ENCODE measurements at places on chromosomes 6 and 20.

GRCh38 chr6:148599967-148600426 lies 146.8 kb upstream of the UST start:
- DNase-seq: no peak

- no peak for DNase-seq
Observed at GRCh38 chr6:66970373-66970772, 1263.3 kb upstream of the EYS start.

DNA sequence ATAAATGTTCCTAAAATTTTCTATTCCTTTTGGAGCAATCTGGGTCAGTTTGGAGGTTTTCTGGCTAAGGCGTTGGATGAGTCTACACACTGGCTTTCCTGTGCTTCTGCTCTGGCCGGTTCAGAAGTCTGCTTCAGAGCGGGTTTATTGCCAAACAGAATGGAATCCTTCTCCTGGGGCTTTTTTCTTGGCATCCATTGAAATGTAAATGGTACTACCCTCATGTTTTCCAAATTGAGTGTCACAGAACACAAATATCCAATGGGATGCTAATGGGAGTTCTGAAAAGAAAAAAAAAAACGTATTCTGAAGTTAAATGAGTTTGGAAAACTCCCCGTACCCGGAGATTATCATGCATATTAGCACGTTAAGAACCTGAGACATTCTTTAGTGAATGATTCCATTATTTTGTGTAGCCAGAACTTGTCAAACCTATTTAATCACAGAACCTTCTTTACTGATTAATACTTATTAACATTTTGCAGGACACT lies 930.3 kb downstream of the QKI start:
- no peak for DNase-seq

- no peak for DNase-seq
Observed at GRCh38 chr6:114471450-114471849, 128.6 kb upstream of the HS3ST5 start.

DNA sequence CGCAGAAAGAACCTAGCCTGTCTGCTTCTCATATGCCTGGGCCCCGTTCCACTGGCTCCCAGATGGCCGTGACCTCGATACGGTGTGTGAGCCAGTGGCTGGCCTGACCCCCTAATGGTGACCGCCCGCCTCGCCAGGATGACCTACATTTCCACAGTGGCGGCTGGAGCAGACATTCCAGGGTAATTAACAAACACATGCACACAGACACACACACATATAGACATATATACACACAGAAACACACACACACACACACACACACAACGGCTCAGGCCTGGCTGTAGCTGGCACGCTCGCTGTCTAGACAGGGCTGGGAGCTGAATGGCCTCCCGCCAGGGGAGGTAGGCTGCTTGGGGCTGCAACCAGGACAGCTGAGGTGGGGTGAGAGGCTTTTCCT lies 227.1 kb downstream of the ANKRD60 start:
- DNase-seq: no peak

GRCh38 chr6:16153211-16153820 lies 24.4 kb downstream of the MYLIP start:
- no peak for DNase-seq

GRCh38 chr20:10113746-10114145 lies 79.0 kb downstream of the ANKEF1 start:
- DNase-seq: no peak

- DNase-seq: no peak
Observed at GRCh38 chr20:41668057-41668749, 50.0 kb upstream of the CHD6 start.

DNA sequence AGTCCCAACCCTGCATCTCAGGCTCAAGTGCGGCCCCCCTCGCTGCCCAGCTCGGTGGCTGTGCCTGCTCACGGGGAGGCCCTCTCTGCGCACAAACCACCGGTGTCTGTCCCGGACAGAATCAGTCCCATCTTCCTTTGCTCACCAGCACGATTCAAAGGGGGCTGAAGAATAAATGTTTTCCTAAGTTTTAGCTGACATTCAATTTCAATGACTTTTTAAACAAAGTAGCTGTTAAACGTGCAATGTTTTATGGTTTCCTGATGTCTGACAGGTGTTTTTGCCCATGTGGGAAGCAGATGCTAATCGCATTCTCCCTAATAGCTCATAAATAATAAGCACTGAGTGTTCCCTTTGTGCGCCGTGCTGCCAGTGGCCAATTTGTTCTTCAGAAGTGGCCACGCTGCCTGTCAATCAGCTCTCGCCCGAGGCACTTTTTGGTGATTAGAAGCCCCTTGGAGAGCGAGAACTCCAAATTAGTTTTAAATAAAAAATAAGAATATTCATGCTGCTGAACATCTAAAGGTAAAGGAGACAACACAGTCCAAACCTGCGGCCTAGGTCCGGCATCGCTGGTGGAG lies 26.3 kb downstream of the BHLHE23 start:
- DNase-seq: no peak

DNA sequence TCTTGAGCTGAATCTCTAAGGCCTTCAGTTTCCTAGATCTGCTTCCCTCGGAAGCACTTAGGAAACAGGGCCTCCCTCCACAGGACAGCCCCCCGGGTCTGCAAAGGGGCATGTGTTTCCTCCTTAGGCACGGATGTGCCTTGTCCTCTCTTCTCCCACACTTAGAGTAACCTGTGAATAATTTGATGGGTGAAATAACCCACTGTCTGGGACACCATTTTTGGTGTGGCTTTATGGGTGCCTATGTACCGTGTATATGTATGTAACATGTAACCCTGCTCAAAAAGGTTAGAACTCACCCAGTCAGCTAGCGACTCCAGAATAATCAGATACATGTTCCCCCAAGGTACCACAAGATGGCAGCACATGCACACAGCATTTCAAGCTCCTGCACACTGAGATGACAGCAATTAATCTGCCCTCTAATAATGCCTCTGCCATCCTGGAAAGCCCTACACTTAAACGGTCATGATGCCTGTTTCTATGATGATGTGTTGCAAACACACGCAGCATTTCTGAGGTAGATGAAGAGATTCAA lies 212.0 kb upstream of the PROKR2 start:
- peak; percentile 91 for DNase-seq

DNA sequence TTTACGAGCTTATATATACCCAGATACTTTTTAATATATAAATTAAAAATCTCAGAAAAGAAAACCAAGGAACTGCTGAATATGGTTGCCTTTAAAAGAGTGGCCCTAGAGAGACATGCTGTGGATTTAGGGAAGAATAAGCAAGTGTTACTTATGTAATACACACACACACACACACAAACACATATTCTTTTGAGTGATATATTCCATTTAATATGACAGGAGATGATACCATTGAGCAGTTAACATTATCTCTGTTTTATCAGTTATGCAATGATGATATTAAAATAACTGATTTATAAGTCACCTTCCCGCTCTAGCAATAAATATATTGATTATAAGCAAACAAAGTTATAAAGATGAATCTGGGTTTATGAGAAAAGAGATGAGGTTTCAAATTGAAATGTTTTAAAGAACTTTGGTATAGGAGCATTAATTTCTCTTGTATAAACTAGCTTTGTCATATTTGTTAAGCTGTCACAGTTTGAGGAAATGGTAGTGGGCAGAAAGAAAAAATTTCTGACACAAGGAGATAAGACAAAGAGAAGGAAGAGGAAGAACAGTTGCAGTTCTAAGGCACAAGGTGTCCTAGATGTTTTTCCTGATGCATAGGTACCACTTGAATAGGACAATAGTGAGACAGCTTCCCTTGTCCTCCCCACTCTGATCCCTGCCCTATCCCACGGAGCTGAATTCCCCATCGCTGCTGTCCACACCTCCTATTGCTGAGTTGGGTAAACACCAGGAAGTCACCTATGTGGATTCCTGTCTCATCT lies 26.4 kb downstream of the GPX5 start:
- peak; percentile 81 for DNase-seq

DNA sequence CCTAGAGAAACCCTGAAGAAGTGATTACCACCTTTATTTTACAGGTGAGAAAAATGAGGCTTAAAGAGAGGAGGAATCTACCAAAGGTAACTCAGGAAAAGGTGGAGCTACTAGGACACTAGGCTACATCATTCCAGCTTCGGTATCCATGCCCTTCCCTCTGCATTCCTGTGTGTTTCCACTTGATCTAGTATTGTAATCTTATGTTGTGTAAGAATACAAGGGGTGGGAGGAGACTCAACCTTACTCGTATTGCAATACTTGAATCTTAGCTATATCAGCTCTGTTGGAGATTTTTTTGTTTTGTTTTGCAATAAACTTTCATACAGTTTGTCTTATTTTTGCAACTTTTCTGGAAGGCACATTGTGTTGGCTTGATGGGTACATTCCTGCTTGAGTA lies 742.4 kb downstream of the PTPRT start:
- no peak for DNase-seq

DNA sequence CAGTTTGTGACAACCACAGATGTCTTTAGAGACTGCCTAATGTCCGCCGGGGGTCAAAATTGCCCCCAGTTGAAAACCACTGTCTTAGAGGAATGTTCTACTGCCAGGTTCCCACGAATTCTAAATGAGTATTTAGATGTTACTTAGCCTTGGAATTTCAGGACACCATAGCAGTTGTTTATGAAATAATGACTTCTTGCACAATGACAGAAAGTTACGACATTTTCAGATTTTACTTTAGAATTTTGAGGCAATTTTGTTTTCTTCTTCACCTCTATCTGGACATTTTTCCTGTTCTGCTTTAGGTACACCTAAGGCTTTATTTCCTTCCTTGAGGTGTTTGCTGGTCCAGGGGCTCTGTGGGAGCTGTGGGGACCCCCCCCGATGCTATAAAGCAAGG lies 83.4 kb downstream of the CCDC170 start:
- no peak for DNase-seq

- no peak for DNase-seq
Observed at GRCh38 chr6:75262716-75263400, 19.3 kb upstream of the COX7A2 start.

- no peak for DNase-seq
Observed at GRCh38 chr6:106212576-106212975, 113.0 kb downstream of the ATG5 start.

GRCh38 chr6:46733341-46733801 lies 1.8 kb downstream of the PLA2G7 start:
- no peak for DNase-seq

- no peak for DNase-seq
Observed at GRCh38 chr6:7238526-7238899, 74.5 kb downstream of the SSR1 start.

GRCh38 chr6:90895299-90896074 lies 308.6 kb upstream of the MAP3K7 start:
- DNase-seq: no peak

GRCh38 chr6:124714728-124715127 lies 247.5 kb upstream of the RNF217 start:
- DNase-seq: no peak

- no peak for DNase-seq
Observed at GRCh38 chr6:134287859-134288537, 29.9 kb downstream of the SGK1 start.

DNA sequence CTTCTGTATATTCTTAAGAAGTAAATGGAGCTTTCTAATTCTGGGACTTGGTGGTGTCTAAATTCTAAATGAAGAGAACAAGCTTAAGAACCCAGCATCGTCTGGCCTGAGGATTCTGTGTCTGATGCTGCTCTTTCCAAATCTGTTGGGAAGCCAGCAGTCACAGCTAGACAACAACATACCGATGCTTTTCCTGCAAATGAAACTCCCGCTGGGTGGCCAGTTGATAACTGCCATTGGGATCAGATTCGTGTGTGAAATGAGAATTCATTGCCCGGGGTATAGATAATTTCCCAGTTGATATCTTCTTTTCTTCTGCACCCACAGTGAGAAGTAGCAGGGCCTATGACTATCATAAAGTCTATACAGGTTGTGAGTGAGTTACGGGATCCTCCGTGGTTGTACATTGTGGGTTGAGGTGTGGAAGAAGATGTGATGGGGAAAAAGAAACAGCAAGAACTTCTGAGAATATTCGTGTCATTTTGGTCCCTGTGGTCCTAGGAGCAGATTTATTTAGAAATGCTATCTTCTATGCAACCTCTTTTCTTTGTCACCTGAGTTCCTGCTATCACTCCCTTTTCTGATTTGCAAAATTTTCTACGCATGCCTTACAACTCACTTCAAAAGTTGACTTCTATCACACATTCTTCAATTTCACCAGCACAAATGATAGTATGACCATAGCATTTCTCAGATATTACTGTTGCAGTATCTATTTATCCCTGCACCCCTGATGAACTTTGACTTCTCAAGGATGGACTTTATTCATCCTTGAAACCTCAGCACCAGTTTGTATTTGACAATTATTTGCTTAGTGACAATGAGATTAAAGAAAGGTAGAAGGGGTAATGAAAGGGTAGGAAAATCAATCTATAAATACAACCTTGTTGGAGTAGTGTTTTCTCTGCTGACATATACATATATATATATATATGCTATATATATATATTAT lies 10.4 kb downstream of the NOX3 start:
- no peak for DNase-seq

DNA sequence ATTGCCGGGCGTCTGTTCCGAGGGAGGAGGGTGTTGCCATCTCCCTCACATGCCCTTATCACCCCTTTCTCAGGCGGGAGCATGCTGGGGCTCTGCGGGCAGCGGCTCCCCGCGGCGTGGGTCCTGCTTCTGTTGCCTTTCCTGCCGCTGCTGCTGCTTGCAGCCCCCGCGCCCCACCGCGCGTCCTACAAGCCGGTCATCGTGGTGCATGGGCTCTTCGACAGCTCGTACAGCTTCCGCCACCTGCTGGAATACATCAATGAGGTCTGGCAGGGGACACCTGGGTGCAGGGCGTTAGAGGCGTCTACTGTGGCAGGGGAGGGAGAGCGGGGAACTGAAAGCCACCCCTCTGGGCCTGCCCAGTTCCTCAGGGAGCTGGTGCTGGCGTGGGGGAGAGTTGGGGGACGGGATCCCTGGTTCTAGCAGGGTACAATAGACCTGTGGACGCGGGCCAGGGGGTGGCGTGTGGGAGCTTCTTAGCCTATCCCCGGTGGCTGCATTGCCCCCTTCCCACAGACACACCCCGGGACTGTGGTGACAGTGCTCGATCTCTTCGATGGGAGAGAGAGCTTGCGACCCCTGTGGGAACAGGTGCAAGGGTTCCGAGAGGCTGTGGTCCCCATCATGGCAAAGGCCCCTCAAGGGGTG lies 697 bp downstream of the PPT2 start:
- peak; percentile 88 for DNase-seq

DNA sequence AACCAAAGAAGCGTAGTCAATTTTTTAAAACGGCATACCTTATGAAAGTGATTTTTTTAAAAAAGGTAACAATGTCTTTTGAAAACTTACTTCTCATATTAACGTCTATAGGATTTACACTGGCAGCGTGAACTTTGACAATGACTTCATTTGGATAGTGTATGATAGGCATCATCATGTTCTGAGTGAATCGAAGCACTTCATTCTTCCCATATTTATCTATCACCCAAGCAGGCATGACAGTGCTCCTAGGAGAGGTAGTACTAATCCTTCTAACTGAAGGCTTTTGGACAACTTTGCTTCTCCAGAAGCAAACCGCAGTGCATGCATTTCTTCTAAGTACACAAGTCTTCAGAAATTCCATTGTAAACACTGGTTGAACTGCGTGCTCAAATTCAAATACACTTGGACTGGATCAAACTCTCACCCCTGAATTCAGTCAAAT lies 618 bp downstream of the RTN4IP1 start:
- DNase-seq: no peak
